ENCODE measurements at places on chromosomes 2 and 18.

DNA sequence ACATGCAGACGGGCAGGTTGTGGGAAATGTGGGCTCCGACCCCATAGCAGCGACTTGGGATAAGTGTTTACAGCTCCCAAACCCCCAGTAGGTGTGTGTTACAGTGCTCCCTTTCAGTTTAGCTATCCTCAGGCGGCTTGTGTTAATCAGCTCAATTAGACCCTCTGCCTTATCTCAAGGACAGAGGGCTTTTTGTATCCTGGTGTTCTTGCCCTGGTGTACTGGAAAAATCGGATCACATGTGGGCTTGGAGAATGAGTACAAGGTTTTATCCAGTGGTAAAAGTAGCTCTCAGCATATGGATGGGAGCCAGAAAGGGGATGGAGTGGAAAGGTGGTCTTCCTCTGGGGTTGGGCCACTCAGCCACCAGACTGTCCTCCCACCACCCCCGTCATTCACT is 264.7 kb upstream of the SYT4 start:
- DNase-seq, result no peak

DNA sequence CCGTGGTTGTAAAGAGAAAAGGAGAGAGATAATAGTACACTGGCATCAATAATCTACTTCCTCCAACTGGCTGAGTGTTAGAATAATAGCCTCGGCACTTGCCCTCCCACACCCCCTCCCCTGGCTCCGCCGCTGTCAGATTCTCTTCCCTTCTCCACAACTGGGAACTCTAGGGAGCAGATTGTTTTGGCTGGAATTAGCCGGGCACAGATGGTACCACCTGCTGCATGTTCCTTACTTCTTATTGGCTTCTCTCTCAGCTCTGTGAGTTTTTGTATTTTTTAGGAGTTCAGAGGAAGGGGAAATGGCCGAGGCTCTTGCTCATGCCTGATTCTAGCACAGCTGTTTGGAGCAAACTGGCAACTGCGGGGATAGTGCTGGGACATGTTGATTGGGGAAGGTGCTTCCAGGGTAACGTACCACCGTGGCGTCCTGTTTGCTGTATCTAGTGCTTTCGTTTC is 140.0 kb downstream of the ZEB2 start:
- no peak for DNase-seq

- DNase-seq, result no peak
Measured at GRCh38 chr2:236684504-236685256, 115.1 kb downstream of the ACKR3 start.

DNA sequence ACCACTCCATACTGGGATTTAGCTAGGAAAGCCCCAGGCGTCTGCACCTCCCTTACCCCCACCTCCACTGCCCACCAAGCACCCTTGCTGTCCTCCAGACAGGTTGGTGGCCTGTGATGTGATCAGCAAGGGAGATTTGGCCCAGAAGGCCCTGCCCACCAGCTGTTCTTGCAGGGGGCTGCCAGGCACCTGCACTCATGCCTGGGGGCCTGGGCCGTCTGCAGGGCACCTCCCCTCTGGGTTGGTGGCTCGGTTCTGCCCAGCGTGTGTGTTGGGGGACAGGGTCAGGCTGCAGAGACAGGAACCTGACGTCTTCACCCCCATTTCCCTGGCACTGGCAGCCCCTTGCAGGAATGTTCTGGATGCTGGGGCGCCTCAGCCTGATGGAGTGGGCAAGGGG is 5.8 kb downstream of the DNMT3A start:
- DNase-seq, result no peak

DNA sequence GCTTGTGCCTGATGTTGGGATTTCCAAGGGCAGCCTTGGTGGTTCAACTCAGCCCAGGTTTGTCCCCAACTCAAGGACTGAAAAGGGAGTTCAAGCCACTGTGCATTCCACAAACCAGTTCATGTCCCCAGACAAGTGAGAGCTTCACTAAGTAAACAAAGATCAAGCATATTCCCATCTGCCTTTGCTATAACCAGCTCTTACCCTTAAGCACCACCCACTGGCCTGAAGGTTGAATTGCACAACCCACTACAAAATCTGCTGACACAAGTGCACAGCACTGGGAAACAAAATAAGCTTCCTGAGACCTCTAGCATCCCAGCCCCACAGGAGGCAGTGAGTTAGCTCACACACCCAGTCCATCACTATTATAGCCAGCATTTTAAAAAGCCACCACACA is 516.7 kb downstream of the NR4A2 start:
- DNase-seq, result peak; percentile 34

DNA sequence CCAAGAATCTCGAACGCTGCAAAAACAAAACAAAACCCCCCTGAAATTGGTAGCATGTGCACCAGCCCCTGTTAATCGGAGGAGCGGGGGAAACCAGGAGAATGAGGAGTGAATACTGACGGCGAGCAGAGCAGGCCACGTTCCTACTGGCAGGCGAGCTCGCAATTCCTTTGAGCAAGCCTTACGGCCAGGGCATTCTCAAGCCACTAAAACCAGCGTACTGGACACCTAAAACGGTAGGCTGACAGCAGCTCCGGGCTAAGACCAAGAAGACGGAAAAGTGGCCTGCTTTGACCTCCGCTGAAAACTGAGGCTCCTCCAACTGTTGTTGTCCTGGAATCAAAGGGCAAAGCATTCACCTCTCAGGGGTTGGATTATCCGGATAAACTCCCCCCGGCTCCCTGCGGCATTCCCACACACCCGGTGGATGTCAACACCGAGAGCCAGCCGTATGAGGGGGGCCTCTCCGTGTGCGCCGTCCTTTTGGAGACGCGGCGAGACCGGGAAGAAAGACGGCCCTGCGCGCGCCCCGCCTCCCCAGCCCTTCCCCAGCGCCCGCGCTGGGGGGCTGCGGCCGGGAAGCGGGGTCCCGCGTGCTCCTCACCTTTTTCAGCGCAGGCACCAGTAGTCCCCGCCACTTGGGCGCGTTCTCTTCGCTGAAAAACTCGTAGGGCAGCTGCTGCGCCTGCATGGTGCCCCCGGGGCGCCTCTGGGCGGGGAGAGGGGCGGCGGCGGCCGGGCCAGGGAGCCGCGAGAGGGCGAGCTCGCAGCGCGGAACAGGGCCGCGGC is 925 bp downstream of the SOS1 start:
- DNase-seq, result peak; percentile 68

DNA sequence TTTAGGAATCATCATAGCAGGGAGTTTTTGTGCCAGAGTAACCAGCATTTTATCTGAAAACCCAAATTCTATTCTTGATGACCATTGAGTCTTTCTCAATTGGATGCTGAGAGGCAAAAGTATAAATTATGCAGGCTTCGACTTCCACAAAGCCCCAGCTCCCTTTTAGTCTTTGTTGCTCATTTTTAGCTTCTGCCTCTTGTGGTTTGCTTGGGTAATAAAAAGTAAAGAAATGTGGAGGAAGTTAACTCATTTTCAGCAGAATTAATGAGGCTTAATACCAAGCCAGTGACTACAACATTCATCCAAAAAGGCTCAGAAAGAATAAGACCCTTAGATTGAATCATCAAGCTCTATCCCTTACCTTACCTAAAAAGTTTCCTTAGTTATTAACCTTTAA is 18.6 kb downstream of the ERMN start:
- peak; percentile 59 for DNase-seq

DNA sequence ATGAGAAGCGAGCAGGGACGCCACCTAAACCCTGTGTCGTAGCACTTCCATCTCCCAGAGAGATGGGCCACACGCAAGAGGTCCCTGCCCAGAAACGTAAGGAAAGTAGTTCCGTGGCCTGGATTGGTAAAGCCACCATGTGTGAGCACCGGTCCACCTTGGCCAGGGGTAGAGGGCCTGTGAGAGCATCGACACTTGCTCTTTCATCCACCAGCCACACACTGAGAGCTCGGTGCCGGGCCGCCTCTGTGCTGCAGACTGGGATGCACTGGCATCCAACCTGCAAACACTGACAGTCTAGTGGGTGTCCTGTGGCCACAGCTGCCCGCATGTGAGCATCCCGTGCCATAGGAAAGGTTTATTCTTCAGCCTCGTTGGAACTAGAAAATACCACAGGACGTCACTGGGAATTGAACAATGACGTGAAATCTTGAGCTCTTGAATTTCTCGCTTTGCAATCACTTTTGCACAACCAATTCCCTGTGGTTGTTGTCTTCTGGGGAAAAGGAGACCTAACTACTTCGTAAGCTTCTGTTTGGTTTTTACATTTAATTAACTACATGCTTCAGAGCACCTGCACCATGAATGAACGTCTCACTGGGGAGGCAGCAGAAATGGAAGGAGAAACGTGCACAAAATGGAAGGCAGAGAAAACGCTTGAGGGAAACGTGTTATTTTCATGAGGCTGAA is 212.0 kb upstream of the RAB6C start:
- no peak for DNase-seq

- no peak for DNase-seq
Measured at GRCh38 chr2:33437297-33437696, 39.2 kb upstream of the RASGRP3 start.

GRCh38 chr2:168961450-168962229 is 60.5 kb downstream of the G6PC2 start:
- DNase-seq, result peak; percentile 74

- DNase-seq, result no peak
Measured at GRCh38 chr2:168781191-168781817, 21.1 kb upstream of the NOSTRIN start.

DNA sequence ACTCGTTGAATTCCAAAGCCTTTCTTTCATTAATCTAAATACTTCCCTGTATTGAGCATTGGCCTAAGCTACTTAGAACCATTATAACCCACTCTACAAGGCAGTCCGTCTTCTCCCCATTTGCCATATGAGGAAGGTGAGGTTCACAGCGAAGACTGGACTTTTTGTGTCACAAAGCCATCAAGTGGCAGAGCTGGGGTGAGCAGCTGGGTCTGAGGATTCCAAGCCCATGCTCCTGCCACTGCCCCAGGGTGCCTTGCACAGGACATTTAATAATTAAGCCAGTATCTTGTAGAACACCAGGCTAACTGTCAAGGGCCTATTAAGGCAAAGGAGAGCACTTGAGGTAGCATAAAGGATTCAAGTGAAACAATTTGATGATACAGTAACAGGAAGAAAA is 68.8 kb upstream of the ZNF397 start:
- DNase-seq, result no peak

DNA sequence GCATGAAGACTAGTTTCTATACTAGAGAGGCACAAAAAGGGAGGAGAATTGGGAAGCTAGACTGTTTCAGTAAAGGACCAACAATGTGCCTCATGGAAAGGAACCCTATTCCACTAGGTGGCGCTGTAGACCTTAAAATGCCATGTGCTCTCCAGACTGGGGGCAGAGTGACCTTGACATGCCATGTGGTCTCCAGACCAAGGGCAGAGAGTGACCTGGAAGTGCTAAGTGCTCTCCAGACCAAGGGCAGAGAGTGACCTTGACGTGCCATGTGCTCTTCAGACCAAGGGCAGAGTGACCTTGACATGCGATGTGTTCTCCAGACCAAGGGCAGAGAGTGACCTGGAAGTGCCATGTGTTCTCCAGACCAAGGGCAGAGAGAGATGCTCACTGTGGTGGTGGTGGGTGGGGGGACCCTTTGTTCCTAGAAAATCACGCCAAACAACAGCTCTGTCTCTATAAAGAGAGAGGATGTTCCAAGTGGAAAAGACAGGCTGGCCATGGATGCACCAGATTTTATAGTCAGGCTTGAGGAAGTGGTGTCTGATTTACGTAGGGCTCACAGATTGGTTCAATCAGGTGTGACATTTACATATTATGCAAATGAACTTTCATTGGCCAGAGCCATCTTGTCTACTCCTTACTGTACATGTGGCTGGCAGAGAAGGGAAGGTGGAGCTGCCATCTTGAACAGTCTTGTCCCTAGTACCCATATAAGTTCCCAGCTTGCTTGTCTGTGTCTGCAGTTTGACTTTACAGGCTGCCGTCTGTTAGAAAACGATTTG is 344.0 kb upstream of the DDX18 start:
- DNase-seq, result peak; percentile 48

DNA sequence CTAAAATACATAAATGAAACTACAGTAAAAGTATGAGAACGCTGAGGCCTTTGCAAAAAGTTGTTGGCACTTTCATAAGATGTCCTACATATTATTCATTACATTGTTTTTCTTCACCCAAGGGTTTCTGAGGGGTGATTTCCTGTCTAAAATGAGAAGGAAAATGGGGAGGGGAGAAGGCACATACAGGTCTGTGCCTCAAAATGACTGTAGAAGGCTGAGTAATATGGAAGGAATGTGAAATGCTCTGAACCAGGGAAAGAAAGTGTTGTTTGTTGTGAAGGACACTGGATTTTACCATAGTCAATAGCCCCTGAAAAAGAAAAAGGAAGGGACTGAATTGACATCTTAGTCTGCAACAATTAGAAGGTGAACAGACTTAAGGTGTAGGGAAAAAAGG is 99.5 kb upstream of the RNF152 start:
- no peak for DNase-seq

DNA sequence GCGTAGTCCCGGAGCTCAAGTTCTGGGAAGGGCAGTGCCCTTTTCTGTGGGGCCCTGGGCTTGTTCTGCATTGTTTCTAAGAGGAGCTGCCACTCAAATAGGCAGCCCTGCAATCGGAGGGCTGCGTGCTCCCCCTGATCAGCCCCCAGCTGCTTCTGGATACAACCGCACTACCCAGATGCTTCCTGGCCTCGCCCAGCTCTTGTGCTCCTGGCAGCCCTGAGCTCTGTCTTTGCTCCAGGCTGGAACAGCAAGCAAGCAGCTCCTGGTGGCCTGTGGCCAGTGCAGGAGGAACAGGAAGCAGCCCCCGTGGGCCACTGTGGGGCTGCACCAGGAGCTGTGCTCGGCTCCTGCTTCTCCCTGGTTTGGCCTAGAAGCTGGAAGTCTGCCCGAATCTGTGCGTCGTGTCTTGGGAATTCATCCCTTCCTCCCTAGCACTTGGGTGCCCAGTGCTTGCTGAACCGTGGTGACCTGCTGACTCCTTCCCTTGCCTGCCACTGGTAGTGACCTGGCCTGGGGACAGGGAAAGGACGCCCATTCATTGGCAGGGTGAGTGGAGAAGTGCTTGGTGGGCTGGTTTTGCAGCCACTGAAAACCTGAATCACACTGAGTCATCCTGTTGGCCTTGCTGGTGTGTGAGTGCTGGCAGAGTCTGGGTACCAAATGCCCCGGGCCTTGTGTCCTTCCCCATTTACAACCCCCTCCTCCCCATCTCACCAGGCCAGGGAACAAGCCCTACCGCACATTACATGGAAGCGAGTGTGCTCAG is 27.3 kb upstream of the NTSR2 start:
- DNase-seq, result no peak

DNA sequence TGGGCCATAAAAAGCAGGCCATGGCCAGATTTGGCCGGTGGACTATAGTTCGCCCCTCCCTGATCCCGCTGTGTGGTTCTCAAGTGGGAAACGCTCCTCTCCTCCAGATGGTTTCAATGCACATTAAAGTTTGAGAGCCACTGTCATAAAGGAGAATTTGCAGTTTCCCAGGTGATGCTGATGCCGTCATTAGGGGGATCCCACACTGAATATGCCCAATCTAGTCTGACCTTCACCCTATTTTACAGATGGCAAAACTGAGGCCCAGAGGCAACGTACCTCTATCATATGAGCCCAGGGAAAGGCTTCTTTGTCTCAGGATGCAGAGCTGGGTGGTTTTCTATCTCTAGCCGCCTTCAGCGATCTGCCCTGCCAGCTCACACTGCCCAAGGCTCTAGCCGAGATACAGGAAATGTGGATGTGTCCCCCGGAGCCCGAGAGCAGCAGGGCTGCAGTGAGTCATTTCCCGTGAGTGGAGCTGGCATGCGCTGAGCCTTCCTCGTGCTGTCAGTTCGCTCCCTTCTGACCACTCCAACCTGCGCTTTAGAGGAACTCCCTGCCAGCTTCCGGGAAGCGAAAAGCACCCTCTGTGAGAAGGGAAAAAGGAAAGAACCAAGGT is 116.2 kb downstream of the SMAD7 start:
- peak; percentile 95 for DNase-seq
